ENCODE measurements at places on chromosomes 7 and 10.
A peak's percentile ranks its signal among the peaks of the same experiment; 100 is the strongest.

- DNase-seq = no peak
These were observed 22.2 kb downstream of the FAM20C start for GRCh38 chr7:214410-215212.

GRCh38 chr7:134799377-134799776 is 19.9 kb downstream of the CALD1 start:
- no peak for DNase-seq

GRCh38 chr7:16491148-16491547 is 25.6 kb upstream of the SOSTDC1 start:
- DNase-seq = no peak

GRCh38 chr7:27587429-27587828 is 75.3 kb downstream of the HIBADH start:
- DNase-seq = no peak

GRCh38 chr10:123614888-123615287 is 51.3 kb upstream of the GPR26 start:
- peak; percentile 11 for DNase-seq

- DNase-seq = no peak
These were observed 11.2 kb upstream of the WIPF3 start for GRCh38 chr7:29794959-29795629.

DNA sequence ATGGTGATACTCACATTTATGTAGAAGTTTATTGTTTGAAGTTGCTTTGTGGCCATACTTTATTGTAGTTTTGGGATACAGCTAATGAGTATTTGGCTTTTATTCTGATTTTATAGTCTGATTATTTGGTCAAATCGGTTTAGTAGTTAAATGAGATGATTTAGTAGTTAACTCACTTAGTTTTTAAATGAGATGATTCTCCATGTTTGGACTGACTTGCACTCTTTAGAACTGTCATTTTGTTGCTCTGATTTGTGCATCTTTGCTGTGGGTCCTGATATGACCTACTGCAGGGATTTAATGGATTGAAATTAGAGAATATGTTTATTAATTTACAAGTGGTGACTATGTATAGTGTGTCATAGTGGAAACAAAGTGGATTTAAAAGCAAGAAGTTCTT is 44.2 kb downstream of the EXOC4 start:
- no peak for DNase-seq

- DNase-seq = no peak
These were observed 52.4 kb downstream of the NPTX2 start for GRCh38 chr7:98669329-98670000.

DNA sequence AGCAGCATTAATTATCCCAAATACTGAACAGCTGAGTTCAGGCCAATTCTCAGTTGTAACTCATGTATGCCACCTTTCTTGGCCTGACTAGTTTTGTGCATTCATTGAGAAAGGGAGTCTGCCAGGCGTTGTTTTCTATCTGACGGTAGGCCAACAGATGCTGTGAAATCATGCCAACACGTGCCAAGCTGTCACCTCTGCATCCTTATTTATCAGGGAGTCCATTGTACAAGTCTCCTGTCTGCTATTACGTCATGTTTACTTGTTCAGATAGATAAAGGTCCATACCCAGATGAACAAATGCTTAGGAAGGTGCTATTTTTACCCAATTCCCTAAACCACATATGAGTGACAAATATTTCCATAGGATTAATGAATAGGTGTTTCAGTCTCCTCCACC is 127.2 kb upstream of the CDK6 start:
- DNase-seq = no peak

DNA sequence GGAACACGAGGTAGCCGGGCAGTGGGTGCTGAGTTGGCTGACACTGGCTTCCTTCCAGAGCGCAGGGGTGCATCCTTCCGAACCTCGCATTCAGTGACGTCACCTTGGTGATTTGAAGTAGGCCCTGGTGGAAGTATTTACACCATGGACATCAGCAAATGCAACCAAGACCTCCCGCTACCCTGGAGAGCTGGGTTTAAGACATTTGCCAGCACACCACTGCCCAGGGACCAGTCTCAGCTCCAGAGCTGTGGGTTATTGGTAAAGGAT is 106.4 kb upstream of the GPR26 start:
- DNase-seq = no peak

- no peak for DNase-seq
These were observed 137.7 kb upstream of the PFKP start for GRCh38 chr10:2929480-2930258.

DNA sequence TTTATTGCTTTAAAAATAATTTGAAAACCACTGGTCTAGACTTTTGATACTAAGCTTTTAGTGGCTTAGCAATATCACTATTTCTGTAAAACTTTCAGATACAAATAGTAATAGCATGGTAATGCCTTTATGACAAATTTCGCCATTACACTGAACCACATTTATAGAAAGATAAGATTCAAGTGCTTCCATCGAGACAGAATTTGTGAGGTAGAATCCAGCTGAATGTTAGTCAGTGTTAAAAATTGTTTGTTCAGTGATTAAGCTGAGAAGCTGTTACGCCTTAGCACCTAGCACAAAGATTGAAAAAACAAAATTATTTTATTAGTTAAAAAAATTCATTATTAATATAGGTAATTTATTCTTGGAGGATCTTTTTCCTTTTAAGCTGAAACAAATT is 36.5 kb downstream of the GNAT3 start:
- no peak for DNase-seq

DNA sequence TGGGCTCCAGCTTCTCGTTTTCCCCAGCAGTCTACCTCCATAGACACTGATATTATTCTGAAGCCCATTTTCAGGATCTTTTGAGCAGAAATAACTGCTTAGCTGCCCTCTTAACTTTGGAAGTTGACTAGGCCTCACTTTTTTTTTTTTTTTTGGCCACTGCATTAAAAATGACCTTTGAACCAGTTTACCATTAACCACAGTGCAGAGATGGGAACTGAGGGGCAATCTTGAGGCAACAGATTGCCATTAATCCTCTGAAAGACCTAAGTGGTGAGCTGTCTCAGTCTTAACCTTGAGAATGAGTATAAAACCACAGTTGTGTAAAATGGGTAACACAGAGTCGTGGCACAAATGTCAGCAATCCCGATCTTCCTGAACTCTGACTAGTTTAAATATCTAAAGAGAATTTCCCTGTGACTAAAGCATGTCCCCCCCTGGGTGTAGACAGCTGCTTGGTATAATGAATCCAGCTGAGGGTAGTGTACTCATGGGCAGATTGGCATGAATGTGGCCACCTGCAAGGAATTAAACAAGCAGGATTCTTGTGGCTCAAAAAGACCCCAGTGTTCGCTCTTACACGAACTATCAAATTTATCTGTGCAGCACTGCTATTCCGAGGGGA is 46.1 kb upstream of the FMC1 start:
- no peak for DNase-seq

GRCh38 chr7:32865448-32866030 is 26.0 kb downstream of the KBTBD2 start:
- no peak for DNase-seq
